ENCODE measurements at places on chromosomes 5 and 9.

- no peak for DNase-seq
Observed at GRCh38 chr9:116656977-116657376, 30.1 kb upstream of the TRIM32 start.

DNA sequence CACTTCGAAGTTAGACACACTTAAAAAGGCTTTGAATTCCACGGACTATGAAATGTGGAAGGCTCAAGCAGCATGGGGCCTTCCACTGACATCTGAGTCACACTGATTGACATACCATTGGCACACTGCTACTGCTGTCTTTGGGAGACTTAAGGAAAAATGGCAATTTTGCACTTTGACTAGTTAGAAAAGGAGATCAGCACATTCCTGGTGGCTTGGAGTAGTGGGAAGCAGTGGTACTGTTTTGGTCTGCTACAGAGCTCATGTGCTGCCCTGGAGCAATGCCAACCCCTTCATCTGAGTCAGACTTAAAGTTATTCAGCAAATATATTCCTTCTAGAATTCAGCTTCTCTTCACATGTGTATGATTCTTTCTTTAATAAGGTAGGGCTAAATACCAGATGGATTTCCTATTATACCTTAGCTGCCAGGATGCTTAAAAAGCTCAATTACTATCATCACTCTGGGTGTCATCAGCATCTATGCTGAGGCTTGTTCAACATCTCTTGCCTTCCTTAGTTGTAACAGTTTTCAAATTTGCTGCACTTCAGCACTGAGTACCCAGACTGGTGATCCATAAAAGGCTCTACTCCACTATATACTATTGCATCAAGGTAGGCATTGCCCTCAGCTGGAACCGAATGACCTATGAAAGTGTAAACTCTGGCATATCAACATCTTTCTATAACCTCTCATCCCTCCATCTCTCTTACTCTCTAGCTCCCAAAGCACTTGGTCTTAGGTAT is 42.3 kb upstream of the MOCS2 start:
- peak; percentile 44 for DNase-seq

DNA sequence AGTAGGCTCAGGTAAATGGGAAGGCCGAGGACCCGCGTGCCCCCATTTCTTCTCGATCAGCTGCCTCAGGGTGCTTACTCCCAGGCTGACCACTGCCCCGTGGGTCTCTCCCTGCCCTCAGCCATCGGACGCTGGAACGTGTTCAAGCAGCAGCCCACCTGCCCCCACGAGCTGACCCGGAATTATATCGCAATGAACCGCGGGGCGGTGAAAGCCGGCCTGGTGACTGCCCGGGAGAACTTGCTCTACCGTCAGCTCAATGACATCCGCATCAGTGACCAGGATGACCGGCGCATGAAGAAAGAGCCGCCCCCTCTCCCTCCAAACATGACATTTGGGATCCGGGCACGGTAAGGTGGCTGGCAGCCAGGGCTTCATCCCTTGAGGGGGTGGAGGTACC is 83.2 kb upstream of the BARHL1 start:
- DNase-seq = no peak

DNA sequence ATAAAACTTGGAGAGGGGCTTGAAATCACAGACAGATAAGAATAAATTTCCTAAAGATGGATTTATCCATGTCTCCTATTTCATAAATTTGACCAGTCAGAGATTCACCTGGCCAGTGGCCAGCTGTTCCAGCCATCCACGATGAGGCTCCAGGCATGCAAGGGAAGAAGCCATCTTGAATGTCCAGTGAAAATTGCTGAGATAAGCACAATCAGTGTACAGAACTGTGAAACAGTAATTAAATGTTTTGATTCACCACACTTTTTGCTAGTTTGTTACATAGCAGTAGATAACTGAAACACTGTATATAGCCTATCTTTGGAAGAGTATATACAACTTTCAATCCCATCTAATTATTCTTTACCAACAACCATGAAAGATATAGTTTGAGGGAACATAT is 163.5 kb downstream of the HINT1 start:
- DNase-seq = no peak

DNA sequence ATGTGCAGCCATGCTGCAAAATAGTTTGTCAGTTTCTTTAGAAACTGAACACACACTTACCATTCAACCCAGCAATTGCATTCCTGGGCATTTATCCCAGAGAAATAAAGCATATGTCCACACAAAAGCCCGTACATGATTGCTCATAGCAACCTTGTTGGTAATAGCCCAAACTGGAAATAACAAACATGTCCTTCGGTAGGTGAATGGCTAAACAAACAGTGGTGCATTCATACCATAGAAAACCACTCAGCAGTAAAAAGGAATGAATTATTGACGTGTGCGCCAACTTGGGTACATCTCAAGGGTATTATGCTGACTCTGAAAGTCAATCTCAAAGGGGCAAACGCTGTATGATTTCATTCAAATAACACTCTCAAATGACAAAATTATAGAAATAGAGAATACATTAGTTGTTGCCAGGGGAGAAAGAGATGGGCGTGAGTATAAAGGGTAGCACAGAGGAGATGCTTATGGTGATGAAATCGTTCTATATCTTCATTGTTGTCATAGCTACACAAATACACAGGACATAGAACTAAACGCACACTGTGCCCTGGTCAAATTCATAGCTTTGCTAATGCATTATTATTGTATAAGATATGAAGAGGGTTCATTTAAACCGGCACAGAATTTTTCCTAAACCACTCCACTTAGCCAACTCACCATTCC is 58.2 kb downstream of the DRD1 start:
- DNase-seq = no peak

DNA sequence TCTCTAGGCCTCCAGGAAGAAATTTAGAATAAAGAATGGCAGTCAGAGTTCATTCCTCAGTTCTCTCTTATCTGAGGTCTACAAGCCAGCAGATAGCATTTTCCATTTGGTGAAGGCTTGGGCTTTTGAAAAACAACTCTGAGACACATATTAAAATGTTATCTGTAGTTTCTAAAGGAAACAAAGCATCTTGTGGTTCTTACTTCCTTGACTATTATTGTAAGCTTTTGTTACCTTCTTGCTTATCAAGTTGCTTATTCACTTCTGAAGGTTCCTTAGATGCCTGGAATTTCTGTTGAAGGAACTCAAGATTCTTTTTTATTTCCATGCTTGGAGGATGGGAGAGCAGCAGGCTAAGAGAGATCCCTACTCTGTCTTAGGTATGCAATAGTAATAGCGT is 79.2 kb upstream of the MRPS30 start:
- no peak for DNase-seq

DNA sequence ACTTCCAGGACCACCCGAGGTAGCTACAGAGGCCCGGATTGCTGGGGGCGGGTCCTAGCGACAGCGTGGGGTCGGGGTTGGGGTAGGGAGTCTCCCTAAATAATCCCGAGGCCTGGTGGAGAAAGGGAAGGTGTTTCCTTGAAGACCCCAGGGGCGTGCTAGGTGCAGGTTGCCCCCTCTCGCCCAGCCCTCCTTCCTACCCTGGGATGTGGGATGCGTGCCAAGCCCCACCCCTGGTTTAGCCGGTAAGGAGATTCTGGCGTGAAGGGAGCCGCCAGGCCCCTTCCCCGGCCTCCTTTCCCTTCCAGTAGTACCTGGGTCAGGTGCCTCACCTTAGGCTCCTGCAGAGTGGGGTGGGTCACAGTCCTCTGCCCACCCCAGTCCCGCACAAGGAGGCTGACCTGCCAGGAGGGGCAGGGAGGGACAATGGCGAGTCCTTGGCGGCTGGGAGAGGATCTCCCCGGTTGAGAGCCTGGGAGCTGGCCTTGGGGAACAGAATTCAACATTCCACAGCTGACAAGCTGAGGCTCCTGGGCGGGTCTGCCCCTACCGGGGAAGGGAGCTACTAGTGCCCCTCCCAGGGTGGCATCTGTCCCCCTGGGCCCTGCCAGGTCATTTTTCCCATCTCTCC is 674 bp downstream of the TSPAN17 start:
- no peak for DNase-seq

DNA sequence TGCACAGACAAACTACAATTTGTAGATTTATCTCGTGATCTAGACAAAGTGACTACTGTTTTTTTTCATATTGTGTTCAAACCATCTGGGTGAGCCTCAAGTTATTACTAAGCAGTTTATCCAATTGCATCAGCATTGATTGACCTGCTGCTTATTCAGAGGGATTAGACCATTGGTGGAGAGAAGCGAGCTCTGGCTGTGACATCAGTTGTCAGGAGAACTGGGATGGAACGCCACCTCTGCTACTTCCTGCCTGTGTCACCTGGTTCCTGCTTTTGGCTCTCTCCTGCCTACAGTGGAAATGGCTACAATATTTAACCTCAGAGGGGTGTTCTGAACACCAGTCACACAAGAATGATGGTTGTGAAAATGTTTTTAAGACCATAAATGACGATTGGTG is 12.1 kb downstream of the NR4A3 start:
- no peak for DNase-seq

- no peak for DNase-seq
Observed at GRCh38 chr5:154249826-154250225, 59.3 kb downstream of the GALNT10 start.

- DNase-seq = no peak
Observed at GRCh38 chr9:133774799-133775198, 36.6 kb upstream of the SARDH start.

- no peak for DNase-seq
Observed at GRCh38 chr9:38079461-38080031, 10.5 kb upstream of the SHB start.

DNA sequence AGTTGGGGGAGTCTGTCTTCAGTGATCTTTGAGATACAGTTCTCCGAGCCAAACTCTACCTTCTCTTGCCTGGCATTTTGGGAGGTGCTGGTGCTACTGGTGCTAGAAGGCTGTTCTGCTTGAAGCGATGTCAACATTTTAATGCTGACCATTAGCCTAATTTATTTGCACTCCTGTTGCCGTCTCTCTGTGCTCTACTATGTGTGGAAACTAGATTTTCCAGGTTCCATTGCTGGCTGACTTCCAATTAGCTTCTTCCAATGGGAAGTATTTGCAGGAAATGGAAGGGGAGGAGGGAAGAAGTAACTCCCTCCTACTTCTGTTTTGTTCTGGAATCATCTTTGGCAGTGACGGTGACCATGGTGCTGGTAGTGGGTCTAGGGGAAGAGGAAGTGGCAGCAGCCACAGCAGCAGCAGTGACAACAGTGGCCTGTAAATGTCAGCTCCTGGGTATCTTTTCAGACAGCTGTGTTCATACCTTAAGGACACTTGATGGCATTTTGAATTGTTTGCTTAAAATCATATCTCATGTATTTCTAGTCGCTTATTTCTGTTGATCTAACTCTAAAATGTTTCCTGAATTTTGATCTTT is 7.9 kb downstream of the TXNDC8 start:
- no peak for DNase-seq

GRCh38 chr9:101587332-101588043 is 7.3 kb downstream of the PPP3R2 start:
- DNase-seq = no peak

DNA sequence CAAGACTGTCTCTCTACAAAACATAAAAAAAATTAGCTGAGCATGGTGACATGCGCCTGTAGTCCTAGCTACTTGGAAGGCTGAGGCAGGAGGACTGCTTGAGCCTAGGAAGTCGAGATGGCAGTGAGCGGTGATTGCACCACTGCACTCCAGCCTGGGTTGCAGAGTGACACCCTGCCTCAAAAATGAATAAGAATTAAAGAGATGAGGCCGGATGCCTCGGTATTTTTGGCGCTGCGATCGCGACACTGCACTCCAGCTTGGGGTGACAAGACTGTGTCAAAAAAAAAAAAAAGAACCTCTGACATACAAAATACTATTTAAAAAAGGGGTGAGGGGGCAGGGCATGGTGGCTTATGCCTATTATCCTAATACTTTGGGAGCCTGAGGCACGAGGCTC is 7.3 kb downstream of the GPBP1 start:
- DNase-seq = no peak

DNA sequence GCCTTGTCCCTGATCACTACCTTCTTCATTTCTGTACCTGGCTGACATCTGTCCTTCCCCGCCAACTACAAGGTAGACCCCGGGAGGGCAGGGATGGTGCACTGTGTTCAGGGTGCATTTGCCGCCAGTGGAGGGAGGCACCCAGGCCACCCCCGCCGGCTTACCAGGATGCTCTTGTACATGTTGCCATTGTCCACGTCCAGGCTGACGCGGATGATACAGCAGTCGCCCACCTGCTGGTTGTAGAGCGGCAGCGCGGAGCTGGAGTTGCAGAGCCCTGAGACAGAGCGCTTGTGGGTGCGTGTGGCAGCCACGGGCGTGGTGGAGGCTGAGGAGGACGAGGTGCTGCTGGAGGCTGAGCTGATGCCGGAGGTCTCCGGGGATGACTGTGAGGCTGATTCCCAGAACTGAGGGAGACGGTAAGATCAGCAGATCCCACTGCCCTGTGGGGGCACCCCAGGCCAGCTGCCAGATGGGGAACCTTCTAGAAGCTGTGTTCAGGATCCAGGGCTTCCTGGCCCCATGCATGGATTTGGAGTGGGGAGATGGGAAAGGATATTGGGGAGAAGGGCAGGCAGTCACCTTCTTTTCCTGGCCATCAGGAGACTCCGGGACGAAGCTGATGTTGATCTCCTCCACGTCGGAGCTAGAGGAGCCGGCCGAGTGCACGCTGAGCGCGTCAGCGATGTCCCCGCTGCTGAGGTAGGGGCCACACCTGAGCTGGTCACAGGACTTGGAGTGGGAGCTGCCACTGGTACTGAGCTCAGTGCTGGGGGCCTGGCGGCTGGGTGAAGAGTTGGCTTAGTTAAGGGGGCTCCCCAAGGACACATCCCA is 19.5 kb downstream of the RALGDS start:
- DNase-seq = no peak

- DNase-seq = no peak
Observed at GRCh38 chr5:115738830-115739229, 77.6 kb downstream of the CDO1 start.

- no peak for DNase-seq
Observed at GRCh38 chr9:104247899-104248460, 153.9 kb downstream of the SMC2 start.

DNA sequence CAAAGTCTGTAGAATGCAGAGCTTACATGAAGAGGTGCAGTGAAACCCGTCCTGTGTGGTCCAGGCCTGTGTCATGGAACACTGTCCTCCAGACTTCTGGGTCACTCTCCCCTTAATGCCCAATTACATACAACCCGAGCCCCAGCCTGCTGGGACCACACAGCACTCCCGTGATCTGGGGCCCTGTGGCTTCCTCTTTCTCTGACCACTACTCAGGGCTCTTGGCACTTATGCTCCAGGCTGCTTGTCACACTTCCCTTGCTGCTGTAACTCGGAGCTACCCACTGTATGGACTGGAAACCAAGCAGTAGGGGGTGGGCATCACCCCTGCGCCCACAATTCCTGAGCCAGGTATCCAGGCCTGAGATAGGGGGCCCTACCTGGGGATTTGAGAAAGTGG is 10.3 kb upstream of the IL3 start:
- no peak for DNase-seq

- DNase-seq = no peak
Observed at GRCh38 chr5:40404613-40405012, 275.1 kb upstream of the PTGER4 start.

DNA sequence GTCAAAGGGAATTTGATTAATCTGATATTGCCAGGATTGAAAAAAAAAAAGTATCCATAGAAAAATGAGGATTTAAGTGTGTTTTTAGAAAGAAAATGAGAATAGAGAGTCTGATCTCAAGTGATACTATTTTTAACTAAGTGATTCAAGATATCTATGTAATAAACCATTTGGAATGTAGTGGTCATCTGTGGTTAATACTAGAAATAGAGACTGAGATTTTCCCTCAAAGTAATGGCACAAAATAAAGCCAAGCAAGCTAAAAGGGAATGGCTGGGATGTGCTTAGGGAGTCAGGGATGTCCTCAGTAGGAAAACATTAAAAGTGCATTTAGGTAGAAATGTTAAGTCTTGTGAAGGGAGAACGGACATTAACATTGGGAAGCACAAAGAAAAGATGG is 90.6 kb downstream of the FBXO4 start:
- DNase-seq = no peak

- no peak for DNase-seq
Observed at GRCh38 chr5:60352992-60353599, 346.9 kb downstream of the DEPDC1B start.

Measured in RCC 7860 (cell line).